ENCODE measurements at places on chromosomes 2 and 18.

- DNase-seq, result no peak
Observed at GRCh38 chr2:71060871-71061270, 7.6 kb upstream of the NAGK start.

- DNase-seq, result no peak
Observed at GRCh38 chr2:236415684-236416444, 151.7 kb upstream of the ASB18 start.

GRCh38 chr2:119240311-119241204 lies 16.9 kb downstream of the STEAP3 start:
- DNase-seq, result peak; percentile 84

- no peak for DNase-seq
Observed at GRCh38 chr18:58633874-58634273, 5.0 kb upstream of the ALPK2 start.

GRCh38 chr2:30301551-30301950 lies 70.2 kb downstream of the LBH start:
- DNase-seq, result no peak

DNA sequence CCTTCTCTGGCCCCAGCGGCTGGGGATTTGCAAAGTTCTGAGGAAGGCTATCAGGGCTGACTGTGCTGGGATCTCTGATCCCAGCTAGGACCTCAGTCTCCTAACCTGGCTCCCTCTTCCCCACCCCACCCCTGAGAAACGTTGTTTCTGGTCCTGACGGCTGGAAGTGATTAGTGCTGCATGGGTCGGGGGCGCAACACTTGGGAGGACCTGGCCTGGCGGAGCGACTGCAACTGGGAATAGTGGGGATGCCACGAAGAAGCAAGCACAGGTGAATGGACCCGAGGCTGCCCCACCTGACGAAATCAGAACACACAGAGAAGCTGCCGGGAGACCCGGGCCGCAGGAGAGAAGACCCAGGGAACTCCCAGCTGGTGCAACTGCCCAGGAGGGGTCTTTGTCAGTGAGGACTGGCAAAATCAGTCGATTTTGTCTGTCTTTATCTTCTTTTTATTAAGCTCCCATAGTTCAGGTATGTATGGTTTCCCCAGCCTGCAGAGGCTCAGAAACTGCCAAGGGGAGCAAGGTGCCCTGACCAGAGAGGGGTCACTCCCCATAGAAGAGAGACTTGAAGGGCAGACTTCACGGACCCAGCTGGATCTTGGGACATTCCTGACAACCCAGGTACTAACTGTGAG lies 656 bp upstream of the LBX2 start:
- no peak for DNase-seq

GRCh38 chr2:75321599-75321922 lies 122.2 kb upstream of the TACR1 start:
- no peak for DNase-seq
